A673 (cell line): ENCODE measurements at places on chromosomes 6 and 20. TPM values are rescaled to one million over a fixed set of nuclear protein-coding genes. Genes with fewer than 3 reads are reported as not detected.

GRCh38 chr6:105982761-105983540, 103.2 kb upstream of the PRDM1 start:
- DNase-seq = no peak

DNA sequence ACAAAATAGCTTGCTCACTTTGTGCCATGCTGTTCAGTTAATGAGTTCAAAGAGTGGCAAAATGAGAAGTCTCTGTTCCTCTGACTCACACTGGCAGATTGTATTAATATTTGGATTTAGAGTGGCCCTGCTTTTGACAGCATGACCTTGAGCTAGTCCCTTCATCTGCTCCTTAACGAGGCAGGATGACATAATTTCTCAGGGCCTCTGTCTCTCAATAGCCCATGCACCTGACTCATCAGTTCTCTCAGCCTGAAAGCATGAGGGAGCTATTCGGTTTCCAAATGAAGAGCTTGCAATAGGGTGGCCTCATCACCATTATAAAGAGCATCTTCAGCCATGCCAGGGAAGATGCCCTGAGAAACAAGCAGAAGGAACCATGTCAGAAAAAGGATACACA, 38.2 kb downstream of the CAP2 start:
- peak; percentile 27 for DNase-seq

- no peak for DNase-seq
Observed at GRCh38 chr20:8077137-8077466, 55.0 kb upstream of the PLCB1 start.

GRCh38 chr6:139030228-139030963, 1.9 kb downstream of the ABRACL start:
- DNase-seq = peak; percentile 15

GRCh38 chr20:5463007-5463686, 146.4 kb upstream of the PROKR2 start:
- no peak for DNase-seq

DNA sequence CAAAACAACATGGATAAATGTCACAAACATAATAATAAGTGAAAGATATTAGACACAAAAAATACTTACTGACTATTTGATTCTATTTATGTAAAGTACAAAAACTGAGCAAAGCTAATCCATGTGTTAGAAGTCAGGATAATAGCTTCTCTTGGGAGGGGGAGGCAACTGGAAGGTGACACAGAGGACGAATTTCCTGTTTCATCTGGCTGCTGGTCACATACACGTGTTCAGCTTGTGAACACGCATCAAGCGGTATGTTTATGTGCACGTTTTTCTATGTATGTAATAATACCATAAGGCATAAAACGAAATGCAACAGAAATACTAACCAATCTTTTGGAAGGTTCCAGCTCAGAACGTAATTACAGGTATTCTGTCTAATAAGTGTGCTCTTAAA, 54.3 kb downstream of the MKKS start:
- DNase-seq = no peak

The KPNA5 gene
- total RNA-seq = 17.3 and 19.4 TPM in 2 replicates
